ENCODE measurements at places on chromosomes 5 and 9.

DNA sequence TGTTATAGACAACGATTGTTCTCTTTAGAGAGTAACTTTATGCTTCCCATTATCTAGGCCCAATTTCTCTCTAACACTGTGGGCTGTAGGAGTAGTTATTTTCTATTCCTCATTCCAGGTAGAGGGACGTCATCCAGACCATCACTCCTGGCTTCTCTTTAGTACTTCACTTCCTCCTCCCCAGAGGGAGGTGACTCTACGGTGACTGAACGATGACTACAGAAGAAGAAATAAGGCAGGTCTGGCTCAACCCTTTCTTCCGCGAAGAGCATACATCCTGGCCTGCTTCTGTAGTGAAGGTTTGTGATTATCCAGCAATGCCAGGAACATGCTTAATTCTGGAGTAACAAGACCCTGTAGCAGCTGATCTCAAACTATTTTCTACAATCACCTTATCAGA is 50.8 kb downstream of the HMGCR start:
- no peak for DNase-seq

GRCh38 chr5:133142782-133143181 is 91.0 kb downstream of the HSPA4 start:
- no peak for DNase-seq

GRCh38 chr9:115694014-115694413 is 459.6 kb upstream of the PAPPA start:
- DNase-seq = no peak

DNA sequence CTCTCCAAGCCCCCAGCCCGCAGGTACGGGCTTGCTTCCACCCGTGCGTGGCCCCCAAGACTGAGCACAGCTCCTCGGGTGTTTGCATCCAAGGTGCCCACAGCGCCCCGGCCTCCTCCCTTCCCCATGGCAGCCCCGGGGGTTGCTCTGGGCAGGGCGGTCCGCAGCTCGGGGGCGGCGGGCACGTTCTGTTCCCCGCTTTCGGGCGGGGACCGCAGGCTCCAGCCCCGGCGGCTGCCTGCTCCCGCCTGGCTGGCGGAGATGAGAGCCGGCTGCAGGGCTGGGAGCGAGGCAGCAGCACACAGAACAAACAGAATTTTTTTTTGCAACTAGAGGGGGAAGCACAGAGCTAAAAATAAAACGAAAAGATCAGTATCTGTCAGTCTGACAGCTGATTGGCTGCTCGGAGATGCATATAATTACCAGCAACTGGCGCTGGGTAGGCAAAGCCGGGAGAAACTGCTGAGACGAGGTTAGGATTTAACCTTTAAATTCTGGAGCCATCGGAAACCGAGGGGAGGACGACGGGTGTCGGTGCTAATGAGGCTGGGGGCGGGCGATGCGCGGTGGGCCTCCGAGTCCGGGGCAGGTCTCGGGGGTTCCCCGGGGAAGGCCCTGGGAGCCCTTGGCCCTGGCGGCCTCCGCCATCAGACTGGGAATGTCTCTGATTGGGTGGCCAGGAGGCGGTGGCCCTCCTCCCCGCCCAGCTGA is 142.7 kb upstream of the IER5L start:
- no peak for DNase-seq

DNA sequence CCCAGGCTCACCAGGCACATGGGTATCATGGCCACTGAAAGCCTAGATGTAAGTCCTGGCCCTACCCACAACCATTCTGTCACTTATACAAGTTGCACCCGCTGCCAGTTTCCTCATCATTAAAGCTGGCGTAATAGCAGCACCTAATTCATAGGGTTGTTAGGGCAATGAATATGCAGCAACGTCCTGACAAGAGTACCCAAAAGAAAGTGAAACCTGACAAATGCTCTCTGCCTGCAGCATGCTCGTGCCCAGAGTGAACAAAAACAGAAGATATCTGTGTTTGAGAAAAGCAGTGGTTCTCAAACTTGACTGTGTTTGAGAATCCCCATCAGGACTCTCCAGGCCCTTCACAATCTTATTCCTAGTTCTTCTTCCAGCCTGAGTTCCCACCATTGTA is 632.4 kb downstream of the SEMA5A start:
- DNase-seq = no peak

DNA sequence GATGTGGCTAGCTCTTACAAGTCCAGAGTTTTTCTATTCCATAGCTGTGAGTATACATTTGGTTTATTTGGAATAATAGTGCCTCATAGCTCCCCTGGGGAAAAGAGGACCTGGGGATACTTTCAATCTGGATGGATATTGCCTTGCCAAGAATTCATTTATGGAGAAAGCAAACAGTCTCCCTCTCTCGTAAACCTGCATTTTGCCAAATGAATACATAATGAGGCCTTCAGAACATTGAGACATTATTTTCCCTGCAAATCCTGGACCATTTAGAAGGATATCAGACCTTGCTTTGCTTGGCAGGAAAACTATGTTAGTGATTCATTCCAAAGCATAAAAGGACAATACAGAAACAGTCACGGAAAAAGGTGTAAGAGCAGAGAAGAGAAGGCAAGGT is 569.6 kb upstream of the BRINP1 start:
- DNase-seq = no peak

DNA sequence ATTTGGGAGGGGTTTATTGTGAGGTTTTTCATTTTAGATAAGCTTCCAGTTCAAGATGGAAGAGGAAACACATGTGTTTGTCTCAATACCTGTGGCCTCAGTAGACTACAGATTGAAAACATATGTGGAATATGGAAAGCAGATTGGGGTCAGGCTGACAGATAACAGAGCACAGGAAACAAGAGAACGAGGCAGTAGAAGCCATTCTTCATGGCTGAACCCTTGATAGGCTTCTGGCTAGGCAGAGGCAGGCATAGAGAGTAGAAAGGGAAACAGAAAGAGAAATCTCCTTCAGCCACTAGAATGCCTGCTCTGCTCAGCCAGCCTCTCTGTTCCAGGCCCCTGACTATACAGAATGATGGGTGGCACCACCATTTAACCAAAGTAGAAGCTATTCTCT is 152.5 kb downstream of the MUSK start:
- no peak for DNase-seq

DNA sequence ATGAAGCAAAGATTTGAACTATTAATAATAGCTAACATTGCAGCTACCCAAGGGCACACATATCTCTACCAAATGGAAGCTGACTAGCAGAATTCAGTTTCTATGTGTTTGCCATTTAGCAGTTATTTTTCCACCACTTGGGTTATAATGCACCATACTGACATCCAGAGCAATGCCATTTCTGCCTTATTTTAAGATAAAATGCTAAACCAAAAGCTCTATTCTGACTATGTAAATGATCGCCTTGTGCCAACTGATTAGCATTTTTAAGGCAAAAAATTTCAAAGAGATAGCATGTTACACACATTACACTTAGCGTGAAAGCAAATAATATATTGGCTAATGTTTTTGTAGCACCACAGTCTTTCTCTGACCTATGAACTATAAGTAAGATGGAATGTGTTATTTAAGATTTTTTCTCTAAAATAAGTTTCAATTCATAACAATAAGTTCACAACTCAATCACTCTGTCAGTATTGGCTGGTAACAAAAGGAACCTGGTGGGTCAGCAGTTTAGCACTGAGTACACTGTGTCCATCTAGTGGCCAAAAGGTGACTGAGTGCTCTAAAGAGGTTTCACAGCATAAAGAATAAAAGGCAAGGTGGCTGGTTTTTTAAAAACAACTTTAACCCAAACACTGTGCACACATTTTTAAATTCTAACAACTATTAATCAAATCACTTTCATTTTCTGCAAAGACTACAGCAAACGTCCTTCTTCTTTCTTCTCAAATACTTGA is 443.5 kb downstream of the PDE4D start:
- DNase-seq = no peak

DNA sequence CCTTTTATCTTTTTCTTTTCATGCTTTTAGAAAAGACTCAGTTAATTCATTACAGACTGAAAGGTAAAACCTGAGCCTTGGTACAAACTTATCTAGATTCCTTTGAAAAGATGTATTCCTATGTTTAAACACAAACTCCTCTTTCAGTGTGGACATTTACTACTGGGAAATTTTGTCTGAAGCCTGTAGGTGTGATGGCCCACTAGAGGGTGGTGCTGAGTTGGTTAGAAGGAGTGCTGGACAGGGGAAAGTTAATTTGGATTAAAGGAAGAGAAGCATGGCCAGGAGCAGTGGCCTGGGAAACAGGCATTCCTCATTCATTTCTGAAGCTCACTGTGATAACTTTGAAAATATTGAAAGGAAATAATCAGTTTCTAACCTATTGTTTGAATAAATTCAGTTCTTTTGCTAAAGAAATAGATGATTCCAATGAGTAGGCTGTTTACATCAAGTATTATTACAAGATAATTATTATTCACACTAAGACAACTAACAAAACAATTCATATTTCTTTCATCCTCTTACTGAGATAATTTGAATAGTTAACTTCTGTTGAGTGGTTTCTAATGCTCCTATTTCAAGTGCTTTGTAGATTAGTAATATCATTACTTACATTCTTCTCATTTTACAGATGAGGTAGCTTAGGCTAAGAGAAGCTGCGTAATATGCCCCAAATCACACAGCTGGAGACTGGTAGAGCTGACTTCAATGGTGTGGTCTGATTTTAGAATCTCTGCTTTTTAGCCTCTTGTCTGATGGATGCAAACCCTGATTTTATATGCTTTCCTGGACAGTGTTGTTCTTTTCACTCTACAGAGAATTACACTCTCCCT is 150.9 kb downstream of the ADGRV1 start:
- no peak for DNase-seq

GRCh38 chr5:154771383-154771901 is 16.3 kb downstream of the LARP1 start:
- DNase-seq = no peak

DNA sequence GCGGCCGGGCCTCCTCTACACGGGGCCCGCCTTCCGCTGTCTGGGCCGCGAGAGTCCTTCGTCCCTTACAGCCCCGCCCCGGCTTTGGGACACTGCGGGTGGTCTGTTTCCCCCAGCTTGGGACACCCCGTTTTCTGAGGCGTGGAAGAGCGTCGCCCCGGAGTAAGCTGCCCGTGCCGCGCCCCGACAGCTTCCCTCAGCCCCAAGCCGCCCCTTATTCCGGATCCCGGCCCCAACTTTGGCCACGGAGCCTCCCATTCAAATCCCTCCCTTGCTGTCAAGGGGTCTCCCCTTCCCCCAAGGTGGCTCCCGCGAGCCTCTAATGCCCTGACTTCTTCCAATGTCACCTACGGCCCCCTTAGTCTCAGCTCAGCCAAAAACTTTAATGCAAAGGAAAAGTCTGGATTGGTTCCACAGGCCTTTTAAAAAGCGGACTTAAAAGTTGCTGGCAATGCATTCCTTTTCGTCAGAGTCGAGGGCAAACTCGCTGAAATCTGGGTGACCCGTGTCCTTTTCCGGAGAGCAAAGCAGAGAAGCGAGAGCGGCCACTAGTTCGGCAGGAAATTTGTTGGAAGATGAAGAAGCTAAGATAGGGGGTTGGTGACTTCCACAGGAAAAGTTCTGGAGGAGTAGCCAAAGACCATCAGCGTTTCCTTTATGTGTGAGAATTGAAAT is 19.8 kb downstream of the EXOSC2 start:
- no peak for DNase-seq

DNA sequence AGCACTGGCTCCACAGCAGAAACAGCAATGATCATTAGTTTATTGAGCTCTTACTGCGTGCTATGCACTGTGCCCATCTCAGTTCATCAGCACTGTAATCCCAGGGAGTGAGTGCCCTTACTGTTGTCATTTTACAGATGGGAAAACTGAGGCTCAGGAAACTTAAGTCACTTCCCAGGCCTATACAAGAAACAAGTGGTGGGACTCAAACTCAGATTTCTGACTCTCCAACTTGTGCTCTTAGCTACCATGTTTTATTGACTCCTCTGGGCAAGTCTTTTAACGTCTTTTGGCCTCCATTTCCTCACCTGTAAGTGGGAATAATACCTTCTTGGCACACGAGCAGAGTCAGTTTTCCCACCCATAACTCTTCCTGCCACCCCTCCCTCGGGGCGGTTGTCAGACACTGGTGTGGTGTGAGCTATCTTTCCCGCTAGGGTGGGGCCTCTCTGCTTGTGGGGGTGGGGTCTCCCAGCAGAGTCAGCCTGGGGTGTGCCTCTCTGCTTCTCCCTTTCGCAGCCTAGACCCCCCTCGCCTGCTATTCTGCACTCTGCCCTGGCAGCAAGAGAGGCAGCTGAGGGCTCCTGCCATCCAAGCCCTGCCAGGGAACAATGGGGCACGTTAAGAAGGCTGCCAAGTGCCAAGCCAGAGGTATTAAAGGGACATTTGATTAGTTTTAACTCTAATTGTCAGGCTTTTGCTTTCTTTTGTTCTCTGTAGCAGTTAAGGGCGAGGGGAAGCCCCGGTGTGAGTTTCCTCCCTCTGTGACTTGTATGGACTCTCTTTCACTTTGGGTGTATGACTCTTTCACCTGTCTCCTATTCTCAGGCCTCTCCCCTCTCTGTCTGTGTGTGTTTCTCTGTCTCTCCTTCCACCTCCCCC is 12.1 kb downstream of the GALNT10 start:
- DNase-seq = no peak

GRCh38 chr9:135939351-135940265 is 21.6 kb downstream of the UBAC1 start:
- DNase-seq = no peak

DNA sequence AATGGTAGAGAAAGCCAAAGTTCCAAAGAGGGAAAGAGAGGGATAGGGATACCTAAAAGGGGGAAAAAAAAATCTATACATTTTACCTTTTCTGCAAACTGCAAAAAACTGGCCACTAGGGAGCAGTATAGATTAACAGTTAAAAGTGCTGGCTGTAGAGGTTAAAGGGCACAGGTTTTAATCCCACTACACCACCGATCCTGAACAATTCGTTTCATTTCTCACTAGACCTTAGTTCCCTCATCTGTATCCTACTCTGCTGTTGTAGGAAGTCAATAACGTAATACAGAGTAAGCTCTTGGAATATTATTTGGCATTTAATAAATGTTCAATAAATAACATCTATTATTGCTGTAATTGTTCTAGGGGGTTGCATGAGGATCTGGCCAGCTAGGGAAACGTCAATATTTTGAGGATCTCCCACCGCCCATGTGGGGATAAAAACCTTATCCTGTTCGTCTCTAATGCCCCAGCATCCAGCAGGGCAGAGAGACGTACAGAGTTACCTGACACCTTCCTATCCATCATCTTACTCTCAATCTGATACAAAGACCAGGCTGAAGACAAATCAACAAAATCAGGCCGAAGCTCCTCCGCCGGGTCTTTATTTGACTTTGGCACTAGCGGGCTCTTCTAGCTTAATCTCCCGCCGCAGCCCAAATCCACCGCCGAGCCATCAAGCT is 757 bp downstream of the CDC26 start:
- DNase-seq = no peak
